CD4-positive, alpha-beta T cell treated with Interleukin-6 at 100 ng/mL for 8 hours (primary cell): ENCODE measurements at places on chromosomes 1 and 21.

- DNase-seq, result no peak
These were observed 6.2 kb downstream of the TMEM59 start for GRCh38 chr1:54046671-54047383.

DNA sequence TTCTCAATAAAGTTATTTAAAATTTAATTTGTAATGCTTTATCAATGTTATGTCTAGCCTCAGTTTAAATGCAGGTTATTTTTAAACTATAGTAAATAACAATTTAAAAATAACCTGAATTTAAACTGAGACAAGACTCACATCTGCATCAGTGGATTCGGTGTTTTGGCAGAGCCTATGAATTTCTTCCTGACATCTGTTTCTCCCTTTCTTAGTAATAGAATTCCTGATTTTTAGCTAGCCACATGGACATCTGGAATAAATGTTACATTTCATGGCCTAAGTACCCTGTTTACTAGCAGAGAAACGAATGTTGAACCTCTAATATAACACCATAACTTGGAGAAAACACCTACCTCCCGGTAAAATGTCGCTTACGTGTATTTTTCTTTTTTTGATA lies 1141.6 kb upstream of the ADGRL2 start:
- DNase-seq, result no peak

GRCh38 chr1:32486463-32487113 lies 21.7 kb downstream of the ZBTB8B start:
- no peak for DNase-seq

- no peak for DNase-seq
These were observed 56.3 kb downstream of the GIPC2 start for GRCh38 chr1:78102082-78102481.
